ENCODE measurements at places on chromosomes 1 and 21.

DNA sequence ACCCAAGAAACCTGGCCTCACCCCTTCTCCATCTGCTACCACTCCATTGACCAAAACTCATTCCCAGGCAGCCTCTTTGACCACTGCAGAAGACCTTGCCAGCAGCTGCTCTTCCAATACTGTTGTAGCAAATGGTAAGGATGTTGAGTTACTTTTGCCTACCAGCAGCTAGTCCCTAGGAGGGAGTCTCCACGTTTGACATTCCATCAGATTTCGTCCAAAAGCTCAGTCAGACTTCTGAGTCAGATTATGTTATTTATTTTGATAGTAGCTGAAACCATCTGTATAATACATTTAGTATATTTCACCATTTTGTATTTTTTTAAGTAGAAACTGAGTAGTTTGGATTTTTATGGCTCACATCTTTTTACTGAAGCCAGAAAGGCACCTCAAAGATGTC lies 51.5 kb upstream of the WNT2B start:
- no peak for DNase-seq

GRCh38 chr21:31255036-31255435 lies 89.0 kb downstream of the TIAM1 start:
- DNase-seq, result no peak

GRCh38 chr21:18129526-18129925 lies 115.1 kb upstream of the CHODL start:
- no peak for DNase-seq

DNA sequence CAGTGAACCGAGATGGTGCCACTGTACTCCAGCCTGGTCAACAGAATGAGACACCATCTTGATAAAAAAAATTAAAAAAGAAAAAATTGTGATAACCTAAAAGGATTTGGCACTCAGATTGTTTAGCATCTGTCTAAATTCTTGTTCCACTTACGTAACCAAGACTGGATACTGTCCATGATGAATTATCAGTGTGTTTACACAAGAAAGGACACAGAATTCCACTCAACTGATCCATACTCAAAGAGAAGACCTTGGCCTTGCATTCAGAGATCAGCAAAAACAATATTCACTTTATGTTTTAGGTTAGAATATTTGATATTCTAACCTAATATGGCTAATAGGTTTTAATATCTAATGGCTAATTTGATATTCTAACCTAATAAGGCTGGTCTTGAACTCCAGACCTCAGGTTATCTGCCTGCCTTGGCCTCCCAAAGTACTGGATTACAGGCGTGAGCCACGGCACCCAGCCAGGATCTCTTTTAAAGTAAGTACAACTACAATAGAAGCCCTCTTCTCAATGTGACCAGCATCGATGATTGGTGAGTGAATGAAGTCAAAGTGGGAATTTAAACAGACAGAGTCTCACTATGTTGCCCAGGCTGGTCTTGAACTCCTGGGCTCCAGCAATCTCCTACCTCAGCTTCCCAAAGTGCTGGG lies 43.1 kb upstream of the COX20 start:
- DNase-seq, result no peak

DNA sequence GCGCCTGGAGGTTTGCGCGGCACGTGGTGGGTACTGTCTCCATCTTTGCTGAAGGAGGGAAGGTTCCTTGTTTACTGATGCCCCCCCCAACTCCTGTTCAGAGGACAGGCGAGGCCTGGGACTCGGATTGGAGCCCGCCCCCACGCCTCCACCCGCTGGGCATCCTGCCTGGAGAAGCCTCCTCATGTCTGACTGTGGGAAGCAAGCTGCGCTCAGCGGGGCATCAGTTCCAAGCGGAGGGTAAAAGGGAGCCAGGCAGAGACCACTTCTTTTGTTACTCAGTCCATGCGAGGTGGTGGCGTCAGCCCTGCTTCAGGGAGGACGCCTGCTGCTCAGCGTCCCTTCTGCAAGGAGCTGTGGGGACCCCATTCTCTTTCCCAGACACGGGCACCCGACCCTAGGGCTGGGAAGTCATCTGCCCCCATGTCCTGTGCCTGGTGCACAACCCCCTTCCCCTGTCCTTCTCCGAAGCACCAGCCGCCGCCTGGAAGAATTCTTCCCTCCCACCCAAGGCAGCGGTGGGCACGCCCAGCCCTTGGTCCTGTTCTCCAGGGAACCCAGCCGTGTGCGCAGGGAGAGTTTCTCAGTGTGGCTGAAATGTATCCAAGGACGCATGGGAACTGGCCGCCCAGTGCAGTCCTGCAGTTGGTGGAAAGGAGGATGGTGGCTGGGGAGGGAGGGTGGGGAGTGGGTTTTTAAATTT lies 414.0 kb downstream of the CAMTA1 start:
- no peak for DNase-seq

DNA sequence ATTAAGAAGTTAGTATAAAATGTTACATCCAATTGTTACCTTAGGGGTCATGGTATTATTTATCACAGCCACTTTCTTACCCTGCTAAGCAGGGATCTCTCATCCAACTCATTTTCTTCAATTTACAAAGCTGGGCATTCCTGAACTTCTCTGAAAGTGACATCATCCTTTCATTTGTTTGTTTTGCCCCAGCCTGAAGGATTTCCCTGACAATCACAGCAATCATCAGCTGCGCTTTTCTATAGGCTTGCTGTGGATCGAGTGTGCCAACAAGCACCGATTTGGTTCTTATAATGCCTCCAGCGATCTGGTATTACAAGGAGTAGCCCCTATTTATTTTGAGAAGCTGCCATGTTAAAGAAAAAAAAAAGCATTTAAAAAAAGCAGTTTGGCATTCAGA lies 240.2 kb downstream of the USH2A start:
- DNase-seq, result peak; percentile 68

DNA sequence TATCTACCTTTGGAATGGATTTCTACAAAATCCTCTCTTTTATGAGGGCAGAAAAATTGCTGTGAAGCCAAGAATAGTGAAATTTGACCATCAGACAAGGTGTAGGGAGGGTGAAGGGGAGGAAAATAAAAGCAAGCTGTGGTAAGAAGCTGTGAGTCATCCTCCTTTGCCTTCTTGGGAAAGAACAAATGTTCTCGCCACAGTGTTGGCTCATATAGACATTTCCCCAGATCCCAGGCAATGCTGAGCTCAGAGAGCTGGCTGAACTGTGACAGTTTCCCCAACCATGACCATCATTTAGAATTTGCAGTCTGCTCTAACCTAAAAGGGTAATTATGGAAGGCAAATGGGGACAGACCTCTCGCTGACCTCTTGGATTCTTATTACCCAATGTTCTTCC lies 235.4 kb downstream of the PBX1 start:
- no peak for DNase-seq

GRCh38 chr1:1678581-1679380 lies 13.8 kb downstream of the SLC35E2B start:
- no peak for DNase-seq

DNA sequence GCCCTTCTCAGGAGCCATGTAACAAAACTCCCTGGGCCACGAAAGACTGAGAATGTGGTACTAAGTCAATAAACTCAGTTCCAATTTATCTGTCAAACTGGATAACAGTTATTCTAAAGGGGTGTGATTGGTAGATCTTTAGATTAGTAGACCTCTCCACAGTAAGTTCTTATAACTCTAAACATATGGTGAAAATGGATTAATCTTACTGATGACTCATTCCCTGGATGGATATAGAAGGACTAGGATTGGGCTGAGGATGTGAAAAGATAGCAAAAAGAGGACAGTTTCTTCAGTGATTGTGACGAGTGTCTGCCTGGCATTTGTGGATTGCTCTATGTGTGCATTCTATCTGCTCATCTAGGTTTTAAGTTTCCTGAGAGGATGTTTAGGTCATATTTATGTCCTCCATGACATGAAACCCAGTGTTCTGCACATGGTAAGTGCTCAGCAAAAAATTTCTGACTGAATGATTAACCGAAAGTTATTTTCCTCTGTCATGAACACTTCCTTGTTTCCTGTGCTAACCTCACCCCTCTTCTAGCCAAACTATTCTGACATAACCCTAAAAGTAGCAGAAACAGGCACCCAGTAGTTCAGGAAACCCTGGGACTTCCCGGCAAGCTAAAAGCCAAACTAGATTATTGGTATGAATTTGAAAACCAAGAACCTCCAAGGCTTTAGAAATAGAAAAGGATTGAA lies 397.5 kb upstream of the PLXNA2 start:
- DNase-seq, result no peak

DNA sequence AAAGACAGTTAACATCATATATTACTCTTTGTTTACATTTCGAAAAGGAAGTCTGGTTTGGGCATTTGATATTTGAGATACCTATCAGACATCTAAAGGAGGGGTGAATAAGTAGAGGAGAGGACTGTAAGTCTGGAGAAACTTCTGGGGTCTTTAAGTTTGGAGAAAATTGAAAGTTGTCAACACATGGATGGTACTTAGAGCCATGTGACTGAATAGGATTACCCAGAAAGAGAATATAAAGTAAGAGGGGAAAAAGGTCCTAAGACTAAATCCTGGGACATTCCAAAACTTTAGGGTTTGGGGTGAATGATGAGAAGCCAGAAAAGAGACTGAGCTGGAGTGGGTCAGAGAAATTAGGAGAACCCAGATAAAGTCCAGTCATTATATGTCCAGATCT lies 10.1 kb upstream of the RNF2 start:
- no peak for DNase-seq

GRCh38 chr1:66527686-66528085 lies 6.3 kb upstream of the SGIP1 start:
- DNase-seq, result no peak

DNA sequence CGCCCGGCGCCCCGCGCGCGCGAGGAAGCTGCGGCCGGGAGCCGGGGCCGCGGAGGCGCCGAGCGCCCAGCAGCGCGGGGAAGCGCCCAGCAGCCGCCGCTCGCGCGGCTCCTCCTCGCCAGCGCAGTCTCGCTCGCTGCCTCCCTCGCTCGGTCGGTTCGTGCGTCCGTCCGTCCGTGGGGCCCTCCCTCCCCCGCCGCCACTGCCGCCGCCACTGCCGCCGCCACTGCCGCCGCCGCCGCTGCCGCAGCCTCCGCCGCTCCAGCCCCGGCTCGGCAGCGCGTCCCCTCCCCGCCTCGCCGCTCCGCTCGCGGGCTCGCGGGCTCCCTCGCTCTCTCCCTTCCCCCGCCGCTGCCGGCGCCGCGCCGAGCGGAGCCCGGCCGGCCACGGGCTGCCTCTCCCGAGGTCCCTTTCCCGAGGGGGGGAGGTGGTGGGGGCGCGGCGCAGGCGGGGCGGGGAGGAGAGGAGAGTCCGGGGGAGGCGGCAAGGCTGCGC lies at the start of gene KCND3:
KCND3 (minus strand) TSS at position 138 of the 495 bp plus-strand sequence.
- peak; percentile 35 for DNase-seq

DNA sequence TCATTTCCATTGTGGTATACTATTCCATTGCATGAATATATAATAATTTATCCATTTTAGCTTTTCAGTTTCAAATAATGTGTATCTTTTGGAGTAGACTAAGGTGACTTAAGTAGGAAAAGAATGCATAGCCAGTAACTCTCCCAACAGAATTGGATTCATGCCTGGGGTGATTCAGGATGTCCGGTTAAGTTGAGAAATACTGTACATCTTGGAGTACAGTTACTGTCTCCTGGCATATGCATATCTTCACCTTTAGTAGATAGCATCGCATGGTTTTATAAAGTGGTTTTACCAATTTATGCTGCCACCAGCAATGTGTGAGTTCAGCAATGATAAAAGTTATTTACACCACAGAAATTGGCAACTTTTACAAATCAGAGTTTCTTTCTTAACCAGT lies 18.6 kb upstream of the SLC6A9 start:
- DNase-seq, result no peak

GRCh38 chr1:206702803-206703202 lies 18.1 kb downstream of the MAPKAPK2 start:
- DNase-seq, result no peak

- no peak for DNase-seq
Observed at GRCh38 chr1:26833432-26834405, 7.2 kb downstream of the ZDHHC18 start.

DNA sequence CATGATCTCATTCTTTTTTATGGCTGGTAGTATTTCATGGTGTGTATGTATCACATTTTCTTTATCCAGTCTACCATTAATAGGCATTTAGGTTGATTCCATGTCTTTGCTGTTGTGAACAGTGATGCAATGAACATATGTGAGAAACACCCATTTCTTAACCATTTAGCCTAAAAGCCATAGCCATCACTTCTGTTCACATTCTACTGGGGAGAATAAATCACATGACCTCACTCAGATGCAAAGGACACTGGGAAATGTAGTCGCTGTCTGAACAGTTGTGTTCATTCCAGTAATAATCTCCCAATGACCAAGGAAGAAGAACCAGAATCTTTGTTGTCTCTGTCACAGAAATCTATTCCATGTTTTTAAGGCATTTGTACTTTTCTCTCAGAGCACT lies 15.1 kb upstream of the PLA2G2E start:
- DNase-seq, result no peak

Measured in HAP-1 (cell line).